Activated B cell treated with CpG ODN at 0.5 μM for 24 hours (primary cell): ENCODE measurements at places on chromosomes 3 and 15. TPM values are rescaled to one million over a fixed set of nuclear protein-coding genes. Genes with fewer than 3 reads are reported as not detected.

DNA sequence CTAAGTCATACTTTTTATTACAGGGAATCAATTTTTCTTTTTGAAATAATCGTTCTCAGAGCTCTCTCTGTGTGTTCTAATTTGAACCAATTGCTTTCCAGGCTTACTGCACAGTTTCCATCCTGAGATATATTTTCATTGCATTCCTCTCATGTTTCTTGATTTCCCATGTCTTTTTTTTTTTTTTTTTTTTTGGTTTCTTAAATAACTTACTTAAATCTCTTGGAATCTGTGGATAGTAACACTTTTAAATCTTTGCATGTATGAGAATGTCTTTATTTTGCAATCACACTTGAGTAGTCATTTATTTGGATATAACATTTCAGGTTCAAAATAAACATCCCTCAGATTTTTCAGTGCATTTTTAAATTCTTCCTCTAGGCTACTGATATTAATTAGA lies 14.5 kb upstream of the ABTB1 start:
- no peak for DNase-seq
- no peaks in the 10 kb centered on the region for H3K27me3 ChIP-seq
- no peaks in the 10 kb centered on the region for H3K4me1 ChIP-seq
- H3K27ac ChIP-seq: no peak overlapping the region

GRCh38 chr3:53295410-53295809 lies 39.6 kb upstream of the TKT start:
- peaks cover 2% of the 10 kb centered on the region for H3K4me1 ChIP-seq
- peaks cover 59% of the 10 kb centered on the region for H3K36me3 ChIP-seq
- no peak overlapping the region for H3K27ac ChIP-seq

GRCh38 chr3:173548261-173548660 lies 150.7 kb downstream of the NLGN1 start:
- H3K4me3 ChIP-seq: no peak overlapping the region
- H3K27ac ChIP-seq: no peak overlapping the region
- H3K4me1 ChIP-seq: no peaks in the 10 kb centered on the region
- DNase-seq: no peak
- no peaks in the 10 kb centered on the region for H3K27me3 ChIP-seq

DNA sequence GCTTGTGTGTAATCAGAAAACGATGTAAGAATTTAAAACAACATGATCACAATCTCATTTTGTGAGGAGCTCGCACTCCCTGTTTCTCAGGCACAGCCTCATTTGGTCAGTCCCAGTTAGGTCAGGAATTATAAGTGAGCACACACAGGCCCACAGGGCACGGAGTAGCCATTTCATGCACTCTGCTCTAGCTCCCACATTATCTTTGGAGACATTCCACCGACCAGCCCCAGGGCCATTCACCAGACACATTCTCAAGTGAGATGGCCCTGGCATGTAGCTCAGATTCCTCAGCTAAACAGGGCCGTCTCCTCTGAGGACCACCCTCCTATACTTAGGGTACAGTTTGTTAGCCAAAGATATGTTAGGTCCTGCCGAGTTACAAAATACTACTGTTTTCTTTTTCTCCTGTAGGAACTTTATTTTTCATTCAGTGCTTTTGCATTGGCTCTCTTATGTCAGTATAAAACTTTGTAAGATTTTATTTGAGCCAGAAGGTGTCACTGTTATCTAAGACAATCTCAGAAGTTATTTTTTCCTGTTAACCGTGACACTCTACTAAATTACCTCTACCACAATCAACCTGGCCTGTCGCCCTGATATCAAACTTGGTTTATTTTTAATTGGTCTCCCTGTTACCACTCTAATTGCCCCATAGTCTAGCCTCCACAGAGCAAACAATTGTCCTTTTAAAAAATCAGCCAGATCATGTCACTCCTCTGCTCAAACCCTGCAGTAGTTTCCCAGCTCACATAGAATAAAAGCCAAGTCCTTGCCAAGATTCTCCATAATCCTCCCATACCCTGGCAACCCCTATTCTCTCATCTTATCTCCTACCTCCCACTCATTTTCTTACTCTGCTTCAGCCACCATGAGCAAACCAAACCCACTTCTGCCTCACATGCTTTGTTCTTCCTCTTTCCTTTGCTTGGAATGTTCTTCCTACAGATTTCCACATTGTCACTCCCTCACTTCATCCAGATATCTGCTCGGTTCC lies 105.7 kb downstream of the PPP2R3A start:
- H3K27me3 ChIP-seq: peaks cover 3% of the 10 kb centered on the region
- H3K4me1 ChIP-seq: peaks cover 2% of the 10 kb centered on the region
- no peaks in the 10 kb centered on the region for H3K36me3 ChIP-seq
- no peak overlapping the region for H3K27ac ChIP-seq

DNA sequence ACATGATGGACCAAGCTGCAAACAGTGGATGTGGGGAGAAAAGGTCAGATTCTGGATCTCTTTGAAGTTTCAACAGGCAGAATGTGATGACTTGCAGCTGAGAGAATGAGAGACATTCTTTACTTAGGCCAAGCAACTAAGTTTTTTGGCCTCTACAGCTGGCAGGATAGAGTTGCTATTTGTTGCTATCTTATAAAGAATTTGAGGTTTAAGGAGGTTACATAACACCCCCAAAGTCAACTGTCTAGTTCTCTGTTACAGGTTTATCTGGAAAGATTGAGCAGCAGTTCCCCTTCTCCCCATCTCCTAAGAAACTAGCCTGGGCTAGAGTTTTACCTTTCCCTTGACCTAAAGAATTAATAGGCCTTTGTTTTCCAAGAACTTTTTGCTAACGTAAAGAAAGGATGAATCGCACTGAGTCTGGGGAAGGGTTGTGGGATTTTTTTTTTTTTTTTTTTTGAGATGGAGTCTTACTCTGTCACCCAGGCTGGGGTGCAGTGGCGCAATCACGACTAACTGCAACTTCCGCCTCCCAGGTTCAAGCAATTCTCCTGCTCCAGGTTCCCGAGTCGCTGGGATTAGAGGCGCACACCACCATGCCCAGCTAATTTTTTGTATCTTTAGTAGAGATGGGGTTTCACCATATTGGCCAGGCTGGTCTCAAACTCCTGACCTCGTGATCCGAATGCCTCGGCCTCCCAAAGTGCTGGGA lies 26.6 kb upstream of the SLMAP start:
- no peaks in the 10 kb centered on the region for H3K4me1 ChIP-seq
- no peaks in the 10 kb centered on the region for H3K36me3 ChIP-seq
- no peak for DNase-seq
- no peaks in the 10 kb centered on the region for H3K27me3 ChIP-seq

- H3K27me3 ChIP-seq: peaks cover 5% of the 10 kb centered on the region
- DNase-seq: no peak
- H3K4me1 ChIP-seq: peaks cover 9% of the 10 kb centered on the region
- no peak overlapping the region for H3K27ac ChIP-seq
- H3K4me3 ChIP-seq: no peak overlapping the region
Observed at GRCh38 chr15:94168250-94168649, 63.1 kb upstream of the MCTP2 start.

EHHADH gene
- total RNA-seq: 1.1 and 1.7 TPM in 2 replicates

CAV3 gene
- total RNA-seq: not detected in 2 replicates
